ENCODE measurements at places on chromosomes 7 and 10.

DNA sequence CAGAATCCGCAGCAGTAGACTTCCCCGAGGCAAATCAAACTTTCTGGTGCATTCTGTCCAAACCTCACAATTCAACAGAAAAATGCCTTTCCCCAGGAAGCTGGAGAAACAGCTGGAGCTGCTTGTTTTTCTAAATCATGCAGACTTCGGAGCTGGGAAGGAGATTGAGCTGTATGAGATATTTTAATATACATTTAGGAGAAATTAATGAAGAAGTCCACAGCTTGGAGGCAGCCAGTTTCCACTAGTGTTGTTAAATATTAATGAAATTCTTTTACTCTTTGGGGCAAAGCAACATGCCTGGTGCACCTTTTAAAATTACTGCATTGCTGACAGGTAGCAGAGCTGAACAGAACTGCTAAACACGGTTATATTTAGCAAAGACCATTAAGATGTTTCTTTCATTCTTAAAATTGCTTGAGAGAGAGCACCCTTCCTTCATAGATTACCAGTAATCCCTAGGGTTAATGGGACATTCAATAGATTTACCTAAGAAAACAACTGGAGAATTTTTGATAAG lies 566.4 kb downstream of the SORCS3 start:
- DNase-seq: no peak
- H3K4me1 ChIP-seq: no peaks in the 10 kb centered on the region
- H3K4me3 ChIP-seq: no peak overlapping the region

GRCh38 chr7:45687721-45688120 lies 113.6 kb downstream of the ADCY1 start:
- H3K4me3 ChIP-seq: no peak overlapping the region
- DNase-seq: peak; percentile 21
- no peaks in the 10 kb centered on the region for H3K36me3 ChIP-seq
- H3K4me1 ChIP-seq: no peaks in the 10 kb centered on the region
- H3K27me3 ChIP-seq: no peaks in the 10 kb centered on the region

- H3K36me3 ChIP-seq: no peaks in the 10 kb centered on the region
- no peaks in the 10 kb centered on the region for H3K27me3 ChIP-seq
- DNase-seq: no peak
Observed at GRCh38 chr7:49866076-49866735, 92.8 kb downstream of the VWC2 start.

DNA sequence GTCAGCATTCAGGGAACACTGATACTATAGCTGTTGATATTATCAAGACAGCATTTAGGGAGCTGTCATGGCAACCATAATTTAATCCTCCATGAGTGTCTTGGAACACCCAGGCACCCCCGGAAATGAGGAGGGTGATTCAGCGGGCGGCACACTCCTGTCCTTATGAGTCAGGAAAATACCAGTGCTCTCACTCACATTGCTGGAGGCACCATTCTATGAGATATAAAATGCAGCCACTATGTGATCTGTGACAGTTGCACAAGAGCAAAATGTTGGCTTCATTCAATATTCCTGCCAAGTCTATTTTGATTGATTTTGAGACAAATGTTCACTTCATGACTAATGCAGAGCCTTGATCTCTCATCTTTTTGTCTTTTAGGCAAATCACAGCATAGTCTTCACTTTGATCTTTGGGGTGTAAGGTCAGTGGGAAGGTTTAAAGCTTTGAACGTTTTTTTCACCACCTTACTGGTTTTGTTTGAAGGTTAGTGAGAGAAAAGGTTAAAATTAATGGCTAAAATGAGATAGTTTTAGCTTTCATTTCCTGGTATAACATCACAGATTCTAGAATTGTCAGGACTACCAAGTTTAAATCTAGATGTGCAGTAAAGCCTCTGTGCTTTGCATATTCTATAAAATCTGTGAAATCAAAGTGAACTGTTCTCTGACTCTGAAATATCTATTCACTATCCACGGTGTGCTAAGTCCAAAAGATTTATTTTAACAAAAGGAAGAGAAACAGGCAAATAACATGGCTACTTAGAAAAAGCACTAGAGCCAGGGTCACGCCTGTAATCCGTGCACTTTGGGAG lies 12.4 kb upstream of the ARHGAP12 start:
- H3K27ac ChIP-seq: no peak overlapping the region
- no peaks in the 10 kb centered on the region for H3K4me1 ChIP-seq
- no peaks in the 10 kb centered on the region for H3K36me3 ChIP-seq
- H3K4me3 ChIP-seq: no peak overlapping the region

DNA sequence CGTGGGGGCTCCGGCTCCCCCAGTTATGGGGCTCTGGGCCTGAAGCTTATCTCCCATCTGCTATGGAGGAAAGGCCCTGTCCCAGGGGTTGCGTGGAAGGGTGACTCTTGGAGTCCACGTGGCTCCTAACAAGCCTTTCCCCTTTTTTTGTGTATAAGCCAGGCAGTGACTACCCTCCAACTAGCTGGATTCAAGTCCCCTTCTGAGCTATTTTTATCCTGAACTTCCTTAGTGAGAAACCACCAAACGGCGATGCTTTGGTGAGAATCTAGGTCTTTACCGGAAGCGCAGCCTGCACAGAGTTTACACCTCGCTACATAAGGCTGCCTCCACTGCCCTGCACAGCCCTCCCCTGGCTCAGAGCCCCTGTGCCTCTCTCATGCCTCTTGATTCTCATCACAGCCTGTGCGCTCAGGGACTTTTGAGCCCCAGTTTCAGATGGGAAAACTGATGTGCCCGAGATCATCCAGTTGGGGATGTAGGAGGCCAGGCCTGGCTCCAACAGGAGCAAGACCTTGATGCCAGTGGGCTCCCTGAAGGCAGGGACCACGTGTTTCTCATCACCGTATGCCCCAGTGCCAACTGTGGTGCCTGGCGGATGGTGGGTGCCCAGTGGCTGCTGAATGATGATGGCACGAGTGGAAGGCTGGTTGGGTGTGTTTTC lies 102.3 kb upstream of the PPIF start:
- H3K27me3 ChIP-seq: no peaks in the 10 kb centered on the region
- DNase-seq: peak; percentile 81
- peak overlapping the region; percentile 83 for H3K27ac ChIP-seq
- H3K4me3 ChIP-seq: peak overlapping the region; percentile 60
- peaks cover 62% of the 10 kb centered on the region for H3K4me1 ChIP-seq

- no peaks in the 10 kb centered on the region for H3K36me3 ChIP-seq
- no peaks in the 10 kb centered on the region for H3K4me1 ChIP-seq
- H3K4me3 ChIP-seq: peak overlapping the region; percentile 52
- H3K27me3 ChIP-seq: no peaks in the 10 kb centered on the region
- no peak for DNase-seq
- no peak overlapping the region for H3K27ac ChIP-seq
Observed at GRCh38 chr7:19116121-19117090, 1.0 kb downstream of the TWIST1 start.

GRCh38 chr10:80279146-80279545 lies 10.3 kb downstream of the MAT1A start:
- DNase-seq: no peak
- H3K27ac ChIP-seq: no peak overlapping the region
- H3K4me3 ChIP-seq: no peak overlapping the region
- no peaks in the 10 kb centered on the region for H3K36me3 ChIP-seq
- no peaks in the 10 kb centered on the region for H3K4me1 ChIP-seq

DNA sequence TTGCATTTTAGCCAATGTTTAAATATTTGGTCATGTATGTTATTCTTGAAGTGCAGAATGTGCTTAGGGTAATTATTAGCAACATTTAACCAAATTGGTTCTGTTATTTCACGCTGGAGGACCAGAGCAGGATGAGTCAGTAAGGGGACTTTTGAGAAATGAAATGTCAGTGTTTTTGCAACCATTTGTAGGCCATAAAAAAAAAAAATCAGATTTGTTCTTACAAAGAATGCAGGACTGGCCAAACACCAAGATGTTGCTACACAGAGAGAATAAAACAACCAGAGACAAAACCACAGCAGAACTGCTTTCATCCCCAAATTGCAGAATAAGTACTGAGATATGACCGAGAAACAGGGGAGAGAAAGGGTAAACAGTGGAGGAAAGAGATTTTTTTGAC lies 62.1 kb downstream of the TPST1 start:
- peak overlapping the region; percentile 0 for H3K27ac ChIP-seq
- H3K27me3 ChIP-seq: no peaks in the 10 kb centered on the region
- no peaks in the 10 kb centered on the region for H3K4me1 ChIP-seq
- H3K4me3 ChIP-seq: no peak overlapping the region

- H3K27me3 ChIP-seq: no peaks in the 10 kb centered on the region
- H3K4me1 ChIP-seq: peaks cover 25% of the 10 kb centered on the region
- H3K36me3 ChIP-seq: no peaks in the 10 kb centered on the region
Observed at GRCh38 chr7:100483722-100484672, at the start of gene NYAP1. Gene NYAP1, plus strand, starts transcription at chr7:100483927. Its CDS starts 1,385 bp downstream, at chr7:100485312.

DNA sequence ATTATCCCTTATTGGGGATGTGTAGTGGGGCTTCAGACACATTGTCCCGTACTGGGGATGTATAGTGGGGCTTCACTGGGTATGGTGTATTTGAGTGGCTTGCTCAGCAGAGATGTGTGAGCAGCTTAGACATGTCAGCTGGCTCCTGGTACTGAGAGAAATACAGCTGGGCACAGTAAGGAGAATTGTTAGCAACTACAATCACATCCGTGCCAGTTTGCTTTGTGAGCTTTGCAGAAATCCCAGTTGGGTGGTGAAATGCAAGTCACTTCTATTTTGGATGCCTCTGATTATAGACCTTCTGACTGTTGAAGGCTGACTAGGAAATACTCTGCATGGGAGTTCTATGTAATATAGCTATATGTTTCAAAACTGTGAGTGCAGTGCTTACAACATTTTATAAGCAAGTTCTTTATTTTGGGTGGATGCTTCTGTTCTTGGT lies 10.8 kb downstream of the CCNY start:
- H3K4me1 ChIP-seq: peaks cover 41% of the 10 kb centered on the region
- DNase-seq: no peak
- no peaks in the 10 kb centered on the region for H3K36me3 ChIP-seq
- H3K27me3 ChIP-seq: no peaks in the 10 kb centered on the region

GRCh38 chr7:8154272-8154671 lies 107.7 kb downstream of the ICA1 start:
- H3K4me1 ChIP-seq: peaks cover 3% of the 10 kb centered on the region
- H3K4me3 ChIP-seq: no peak overlapping the region
- H3K27me3 ChIP-seq: no peaks in the 10 kb centered on the region
- DNase-seq: no peak

GRCh38 chr7:22127835-22128527 lies 182.3 kb upstream of the CDCA7L start:
- peaks cover 51% of the 10 kb centered on the region for H3K36me3 ChIP-seq
- H3K27me3 ChIP-seq: no peaks in the 10 kb centered on the region
- H3K4me1 ChIP-seq: no peaks in the 10 kb centered on the region
- no peak for DNase-seq
- no peak overlapping the region for H3K4me3 ChIP-seq

DNA sequence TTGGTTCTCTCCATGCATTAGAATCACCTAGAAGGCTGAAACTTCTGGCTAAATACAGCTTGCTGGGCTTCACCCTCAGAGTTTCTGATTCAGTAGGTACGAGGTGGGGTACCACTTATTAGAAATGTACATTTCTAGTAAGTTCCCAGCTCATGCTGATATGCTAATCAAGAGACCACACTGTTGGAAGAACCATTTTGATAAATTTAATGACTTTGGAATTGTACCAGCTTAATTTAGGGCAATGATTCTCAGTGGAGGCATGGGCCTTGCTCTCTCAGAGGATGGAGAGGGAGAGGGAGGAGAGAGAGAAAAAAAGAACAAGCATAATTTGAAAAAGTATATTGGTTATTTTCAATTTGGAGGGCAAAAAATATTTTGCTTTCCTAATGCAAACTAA lies 20.3 kb downstream of the CPN1 start:
- no peak overlapping the region for H3K27ac ChIP-seq
- H3K4me1 ChIP-seq: no peaks in the 10 kb centered on the region
- H3K4me3 ChIP-seq: no peak overlapping the region
- H3K27me3 ChIP-seq: no peaks in the 10 kb centered on the region

GRCh38 chr7:4549681-4550080 lies 132.4 kb upstream of the FOXK1 start:
- no peak overlapping the region for H3K4me3 ChIP-seq
- H3K27me3 ChIP-seq: no peaks in the 10 kb centered on the region
- H3K4me1 ChIP-seq: no peaks in the 10 kb centered on the region
- no peak for DNase-seq
- H3K27ac ChIP-seq: no peak overlapping the region
- no peaks in the 10 kb centered on the region for H3K36me3 ChIP-seq

DNA sequence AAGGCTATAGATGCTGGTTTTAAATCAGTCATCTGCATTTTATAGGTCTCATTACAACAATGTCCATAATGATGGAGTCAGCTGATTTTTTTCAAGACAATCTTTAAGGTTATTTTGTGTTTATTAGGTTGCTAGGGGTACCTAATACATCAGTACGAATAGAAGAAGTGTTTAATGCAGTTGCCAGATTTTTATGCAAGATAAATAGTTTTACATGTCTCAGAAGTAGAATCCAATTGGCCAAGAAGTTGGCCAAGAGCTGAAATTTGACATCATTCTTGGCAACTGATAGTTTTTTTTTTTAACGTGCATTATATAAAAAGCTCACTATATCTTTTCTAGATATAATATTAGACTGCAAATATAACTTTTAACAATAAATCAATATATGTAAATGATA lies 208.5 kb downstream of the TRIL start:
- DNase-seq: no peak
- H3K36me3 ChIP-seq: no peaks in the 10 kb centered on the region
- H3K27me3 ChIP-seq: no peaks in the 10 kb centered on the region
- no peaks in the 10 kb centered on the region for H3K4me1 ChIP-seq

GRCh38 chr7:76356823-76357222 lies 2.0 kb downstream of the YWHAG start:
- H3K4me3 ChIP-seq: no peak overlapping the region
- no peak overlapping the region for H3K27ac ChIP-seq
- H3K36me3 ChIP-seq: no peaks in the 10 kb centered on the region
- DNase-seq: no peak

- no peaks in the 10 kb centered on the region for H3K36me3 ChIP-seq
- H3K27ac ChIP-seq: no peak overlapping the region
- H3K27me3 ChIP-seq: no peaks in the 10 kb centered on the region
- H3K4me3 ChIP-seq: no peak overlapping the region
Observed at GRCh38 chr7:98569691-98570337, 47.3 kb upstream of the NPTX2 start.

DNA sequence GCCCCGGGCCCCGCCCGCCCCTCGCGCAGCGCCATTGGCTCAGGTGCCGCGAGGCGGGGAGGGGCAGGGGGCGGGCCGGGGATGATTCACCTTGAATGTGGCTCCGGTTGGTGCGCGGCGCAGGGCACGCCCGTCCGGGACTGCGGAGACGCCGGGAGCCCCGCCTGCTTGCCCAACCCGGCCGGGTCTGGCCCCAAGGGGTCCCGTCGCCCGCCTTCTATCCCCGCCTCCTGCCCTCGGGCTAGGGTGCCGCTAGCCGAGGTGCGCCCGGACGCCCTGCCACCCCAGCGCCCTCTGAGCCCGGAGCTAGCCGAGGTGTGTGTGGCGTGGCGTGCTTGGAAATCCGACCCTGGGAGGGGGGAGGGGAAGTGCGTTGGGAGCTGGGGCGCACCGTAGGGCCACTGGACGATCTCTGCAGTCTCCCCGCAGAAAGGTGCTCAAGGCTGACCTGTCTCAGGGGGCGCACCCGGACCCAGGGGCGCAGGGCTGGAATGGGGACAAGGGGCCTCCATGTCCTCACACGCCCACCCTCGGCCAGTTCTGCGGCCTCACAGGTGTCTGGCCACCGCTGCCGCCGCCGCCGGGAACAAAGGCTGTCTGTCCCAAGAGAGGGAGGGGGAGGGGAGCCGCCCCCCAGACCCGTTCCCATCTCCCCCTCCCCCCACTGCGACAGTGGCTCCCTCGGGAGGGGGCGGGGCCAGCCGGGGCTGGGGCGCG lies 168.9 kb downstream of the NRF1 start:
- H3K27me3 ChIP-seq: peaks cover 65% of the 10 kb centered on the region
- peak overlapping the region; percentile 67 for H3K4me3 ChIP-seq
- DNase-seq: peak; percentile 86
- H3K27ac ChIP-seq: peak overlapping the region; percentile 62
- H3K4me1 ChIP-seq: peaks cover 55% of the 10 kb centered on the region

- H3K4me3 ChIP-seq: no peak overlapping the region
- no peak overlapping the region for H3K27ac ChIP-seq
- DNase-seq: no peak
- no peaks in the 10 kb centered on the region for H3K36me3 ChIP-seq
- H3K4me1 ChIP-seq: no peaks in the 10 kb centered on the region
Observed at GRCh38 chr10:93280699-93281366, 201.3 kb downstream of the MYOF start.
